ENCODE measurements at places on chromosomes 3 and 15. TPM values are rescaled to one million over a fixed set of nuclear protein-coding genes. Genes with fewer than 3 reads are reported as not detected.

GRCh38 chr3:46368569-46368968 lies 2.2 kb upstream of the CCR5 start:
- DNase-seq: peak; percentile 54

DNA sequence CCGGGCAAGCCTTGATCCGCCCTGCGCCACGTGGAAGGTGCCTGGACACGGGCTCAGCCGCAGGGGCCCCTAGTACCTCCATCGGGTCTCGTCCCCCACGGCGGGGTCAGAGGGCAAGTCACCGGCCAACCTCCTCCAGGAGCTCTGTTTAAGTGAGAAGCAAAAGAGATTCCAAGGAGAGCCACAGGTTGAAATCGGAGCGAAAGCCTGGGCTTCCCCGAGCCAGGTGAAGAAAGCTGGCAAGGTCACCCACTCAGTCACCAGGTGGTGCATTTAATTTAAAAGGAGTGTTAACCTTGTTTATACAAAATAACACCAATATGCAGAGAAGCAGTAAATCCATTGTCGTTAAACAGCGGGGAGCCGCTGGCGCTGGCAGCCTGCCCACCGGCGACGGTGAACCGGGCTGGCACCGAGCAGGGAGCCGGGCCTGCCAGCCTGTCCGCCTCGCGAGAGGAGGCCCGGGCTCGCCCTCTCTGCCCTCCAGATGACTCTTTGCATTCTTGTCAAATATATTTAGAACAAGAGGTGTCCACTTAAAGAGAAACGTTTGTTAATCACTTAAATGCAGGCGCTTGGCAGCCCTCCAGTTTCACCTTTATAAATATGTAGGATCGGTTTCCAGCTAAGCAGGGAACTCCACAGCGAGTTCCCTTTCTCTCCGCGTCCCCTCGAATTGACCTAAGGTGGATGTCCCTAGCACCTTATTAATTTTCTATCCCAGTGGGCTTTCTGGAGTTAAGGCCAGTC lies 277.3 kb upstream of the NR2F2 start:
- DNase-seq: no peak

- DNase-seq: no peak
Measured at GRCh38 chr3:186821429-186822387, 15.4 kb upstream of the RFC4 start.

Gene ATP13A5
- not detected for total RNA-seq

GRCh38 chr3:127680146-127680661 lies 7.5 kb downstream of the ABTB1 start:
- no peak for DNase-seq

DNA sequence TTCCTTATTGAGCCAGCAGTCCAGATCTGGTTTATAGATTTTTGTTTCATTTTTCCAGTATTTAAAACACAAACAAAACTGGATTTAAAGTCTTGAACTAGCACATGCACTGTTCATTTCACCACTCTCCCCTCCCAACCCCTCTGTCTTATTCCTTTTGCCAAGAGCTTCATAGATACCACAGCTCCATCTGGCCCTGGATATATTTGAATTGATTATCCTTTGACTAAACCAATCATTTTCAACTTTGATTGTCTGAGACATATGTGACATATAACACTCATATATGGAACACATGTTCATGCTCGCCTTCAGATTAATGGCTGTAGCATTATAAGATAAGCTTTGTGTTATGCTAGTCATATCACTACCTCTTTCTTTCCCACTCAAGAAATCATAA lies 376.6 kb upstream of the NAALADL2 start:
- DNase-seq: no peak

Gene GATA2
- 12.2 TPM for total RNA-seq

Gene ALS2CL
- 1.3 TPM for total RNA-seq

Gene IMPG2
- total RNA-seq: 0.05 TPM

Gene ITIH1
- total RNA-seq: 0.15 TPM

Gene ADAMTS17
- total RNA-seq: 3.9 TPM

DNA sequence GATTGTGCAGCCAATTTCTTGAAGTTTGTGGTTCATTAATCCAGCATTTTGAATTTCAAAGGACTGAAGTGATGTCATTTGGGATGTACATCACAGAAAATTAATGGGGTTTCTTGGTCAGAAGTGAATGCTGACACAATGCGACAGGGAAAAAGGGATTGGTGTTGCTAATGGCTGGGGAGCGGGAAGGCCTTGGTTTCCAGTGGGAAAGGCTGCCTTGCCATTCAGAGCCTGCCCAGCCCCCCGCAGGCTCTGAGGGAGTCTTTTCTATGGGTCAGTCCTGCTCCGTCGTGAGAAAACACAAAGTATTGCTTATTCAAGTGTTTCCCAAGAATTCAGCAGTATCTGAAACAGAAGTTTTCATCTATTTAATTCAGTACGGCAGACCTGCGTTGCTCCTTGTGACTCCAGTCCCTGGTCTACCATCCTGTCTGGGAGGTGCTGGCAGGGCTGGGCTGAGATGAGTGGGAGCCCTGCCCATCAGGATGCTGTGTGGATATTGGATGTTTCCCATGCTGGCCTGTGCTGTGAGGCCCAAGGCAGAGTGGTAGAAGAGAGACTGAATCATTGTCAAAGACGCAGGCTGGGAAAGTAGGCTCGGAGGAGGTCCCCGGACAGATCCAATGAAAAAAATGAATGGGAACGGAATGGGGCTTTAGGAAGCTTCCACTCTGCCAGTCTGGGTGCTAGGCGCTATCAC lies 111.2 kb upstream of the KLHL25 start:
- DNase-seq: no peak

DNA sequence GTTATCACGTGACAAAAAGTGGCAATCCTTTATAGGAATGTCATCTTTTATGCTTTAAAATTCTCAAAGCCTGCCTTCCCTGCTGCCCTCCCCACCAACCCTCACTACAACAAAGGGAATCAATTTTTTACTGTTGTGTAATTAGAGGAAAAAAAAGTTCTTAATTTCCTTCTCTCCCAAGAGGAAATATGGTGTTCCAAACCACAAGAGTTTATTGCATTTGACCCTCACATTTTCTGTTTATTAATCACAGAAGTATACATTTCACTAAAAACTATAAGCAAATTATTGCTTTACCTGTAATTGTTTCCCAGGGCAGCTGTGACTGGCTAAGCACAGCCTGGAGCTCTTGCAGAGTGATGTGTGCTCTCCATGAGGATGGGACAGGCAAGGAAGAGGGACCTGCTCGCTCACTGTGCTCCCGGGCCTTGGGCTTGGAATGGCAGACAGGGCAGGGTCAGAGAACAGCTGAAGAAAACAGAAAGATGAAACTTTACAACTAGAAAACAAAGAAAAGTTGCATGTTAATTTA lies 31.3 kb upstream of the ATP10A start:
- no peak for DNase-seq

Gene RASSF1
- total RNA-seq: 37.3 TPM

DNA sequence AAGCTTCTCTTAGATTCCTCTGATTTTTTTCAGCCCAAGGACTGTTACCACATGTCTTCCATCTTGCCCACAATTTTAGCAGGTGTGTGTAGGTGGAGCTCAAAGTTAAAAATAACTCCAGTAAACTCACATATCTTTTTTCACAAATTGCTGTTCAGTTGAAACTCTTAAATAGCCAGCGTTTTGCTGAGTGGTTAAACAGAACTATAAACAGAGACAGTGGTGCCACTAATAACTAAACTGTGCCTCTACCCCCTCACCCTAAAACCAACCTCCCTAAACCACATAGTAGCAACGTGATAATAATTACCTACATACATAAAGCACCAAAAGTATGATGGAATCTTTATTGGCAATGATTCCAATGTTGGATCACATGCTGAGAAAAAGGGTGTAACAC lies 525.1 kb downstream of the PDCD6IP start:
- DNase-seq: no peak

GRCh38 chr3:187985647-187986046 lies 168.3 kb upstream of the LPP start:
- DNase-seq: no peak

Gene PLAAT1
- not detected for total RNA-seq

GRCh38 chr15:41659855-41660234 lies 360 bp upstream of the MGA start:
- DNase-seq: no peak

DNA sequence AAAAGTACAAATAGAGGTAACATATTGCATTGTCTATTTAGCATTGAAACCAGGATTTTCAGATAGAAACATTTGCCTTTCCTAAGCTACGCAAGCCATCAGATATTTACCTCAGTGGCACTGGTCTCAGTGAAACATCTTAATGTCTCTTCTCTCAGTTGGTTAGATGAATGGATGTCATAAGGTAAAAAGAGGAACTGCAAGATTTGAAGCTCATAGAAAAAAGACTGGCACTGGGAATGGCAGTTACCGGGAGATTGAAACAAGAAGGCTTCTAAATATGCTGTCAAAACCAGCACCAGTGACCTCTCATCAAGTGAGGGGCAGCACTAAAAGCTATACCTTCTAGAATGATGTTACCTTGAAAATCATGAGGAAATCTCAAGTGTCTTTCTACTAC lies 486.4 kb downstream of the FHIT start:
- no peak for DNase-seq

Gene ECE2
- total RNA-seq: not detected

- no peak for DNase-seq
Measured at GRCh38 chr3:163768048-163768447, 1310.2 kb downstream of the SI start.

All from activated T-cell treated with anti-CD3 and anti-CD28 coated beads, Interleukin-2, amount 50 U/mL, for 4 hours (primary cell).